ENCODE measurements at places on chromosomes 5 and 9.

- no peak for DNase-seq
Measured at GRCh38 chr5:21398511-21398910, 1410.5 kb upstream of the CDH18 start.

GRCh38 chr9:16653491-16654399, 216.7 kb downstream of the BNC2 start:
- no peak for DNase-seq

DNA sequence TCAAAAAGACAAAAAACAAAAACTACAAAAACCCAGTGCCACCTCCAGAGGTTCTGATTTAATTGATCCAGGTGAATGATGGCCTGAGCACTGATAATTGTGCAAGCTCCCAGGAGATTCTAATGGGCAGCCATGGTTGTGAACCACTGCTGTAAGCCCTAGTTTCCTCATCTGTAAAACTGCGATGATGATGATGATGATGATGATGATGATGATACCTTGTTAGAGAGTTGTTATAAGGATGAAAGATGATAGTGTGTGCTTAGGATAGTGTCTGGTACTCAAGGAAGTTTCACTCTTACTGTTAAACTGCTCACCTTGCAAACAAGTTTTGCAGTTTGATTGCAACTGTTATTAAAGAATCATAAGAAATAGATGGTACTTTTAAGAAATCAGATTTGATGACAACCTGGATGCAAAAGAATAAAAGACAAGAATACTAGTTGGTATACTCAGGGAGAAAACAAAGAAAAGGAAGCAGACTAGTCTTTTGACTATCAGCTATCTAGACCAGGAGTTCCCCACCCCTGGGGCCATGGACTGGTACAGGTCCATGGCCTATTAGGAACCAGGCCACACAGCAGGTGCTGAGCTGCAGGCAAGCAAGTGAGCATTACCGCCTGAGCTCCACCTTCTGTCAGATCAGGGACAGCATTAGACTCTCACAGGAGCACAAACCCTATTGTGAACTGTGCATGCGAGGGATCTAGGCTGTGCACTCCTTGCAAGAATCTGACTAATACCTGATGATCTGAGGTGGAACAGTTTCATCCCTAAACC, 98.0 kb downstream of the OR2K2 start:
- DNase-seq: no peak

- DNase-seq: no peak
Measured at GRCh38 chr5:136205061-136205702, 12.2 kb upstream of the SMIM32 start.

- no peak for DNase-seq
Measured at GRCh38 chr5:5969942-5970483, 408.3 kb downstream of the MED10 start.

DNA sequence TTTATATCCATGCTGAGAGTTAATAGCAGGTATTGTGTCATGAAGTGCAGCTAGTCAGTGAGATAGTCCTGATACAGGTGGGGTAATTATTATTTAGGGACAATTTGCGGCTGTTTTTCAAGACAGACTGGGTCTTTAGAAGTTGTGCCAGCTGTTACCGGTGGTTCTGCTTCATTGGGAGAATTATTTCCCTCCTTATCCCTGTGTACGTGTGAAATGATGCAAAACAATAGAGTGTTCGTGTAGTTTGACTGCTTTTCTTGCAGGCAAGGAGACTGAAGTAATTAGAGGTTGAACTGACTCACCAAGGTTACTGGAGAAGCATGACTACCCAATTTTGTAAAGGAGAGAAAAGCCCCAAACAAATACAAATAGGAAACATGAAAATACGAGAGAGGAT, 101.7 kb downstream of the ARRDC3 start:
- no peak for DNase-seq

GRCh38 chr5:67857502-67857901, 358.1 kb upstream of the PIK3R1 start:
- DNase-seq: no peak

DNA sequence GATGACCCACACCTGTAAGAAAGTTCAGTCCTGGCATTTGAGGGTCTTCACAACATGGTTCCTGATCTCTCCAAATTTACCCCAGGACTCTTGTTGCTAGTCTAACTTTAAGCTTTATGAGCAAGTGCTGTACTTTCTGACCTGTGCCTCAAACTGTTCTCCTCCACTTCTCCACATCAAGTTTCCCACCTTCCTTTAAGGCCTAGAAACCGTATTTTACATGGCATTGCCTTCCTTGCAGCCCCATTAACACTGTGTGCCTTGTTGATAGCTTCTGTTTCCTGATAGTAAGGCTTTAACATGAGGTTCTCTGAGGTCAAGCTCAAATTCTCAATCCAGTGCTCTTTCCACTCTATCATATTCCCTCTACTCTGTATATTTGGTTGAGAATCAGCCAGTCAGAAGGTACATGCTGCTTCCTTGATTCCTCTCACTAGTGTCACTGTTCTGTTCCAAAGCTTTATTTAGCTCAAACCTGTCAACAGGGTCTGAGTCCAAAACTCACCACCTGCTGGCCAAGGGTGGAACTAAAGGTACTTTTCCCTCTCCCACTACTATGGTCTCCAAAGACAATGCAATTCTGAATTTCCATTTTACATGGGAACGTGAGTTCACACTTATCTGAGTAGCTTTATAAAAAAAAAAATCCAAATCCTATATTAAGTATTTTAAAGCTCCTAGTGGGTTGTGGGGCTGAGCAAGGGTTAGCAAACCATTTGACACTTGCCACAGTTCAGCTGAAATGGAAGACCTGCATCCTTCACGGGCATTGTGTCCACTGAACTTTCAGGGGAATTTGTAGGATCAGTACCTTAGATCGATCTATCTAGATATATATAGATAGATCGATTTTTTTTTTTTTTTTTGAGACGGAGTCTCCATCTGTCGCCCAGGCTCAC, 21.1 kb downstream of the VCP start:
- DNase-seq: peak; percentile 66

DNA sequence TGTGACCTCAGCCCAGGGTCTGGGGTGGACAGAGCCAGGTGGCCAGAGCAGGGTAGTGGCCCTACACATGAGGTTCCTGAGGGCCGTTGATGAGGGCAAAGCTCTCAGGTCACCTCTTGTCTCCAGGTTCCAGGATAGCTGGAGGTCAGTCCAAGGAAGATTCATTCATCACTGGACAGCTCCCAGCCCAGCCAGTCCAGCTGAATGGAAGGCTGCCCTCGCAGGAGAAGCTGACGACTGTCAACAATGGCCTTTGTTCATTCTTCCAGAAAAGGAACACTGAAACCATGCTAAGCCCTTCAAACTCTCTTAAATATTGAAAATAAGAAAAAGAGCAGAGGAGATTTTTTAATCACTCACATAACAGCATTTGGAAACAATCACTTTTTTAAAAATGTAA, 169.7 kb upstream of the TBCA start:
- DNase-seq: no peak

- no peak for DNase-seq
Measured at GRCh38 chr5:54360925-54361662, 50.7 kb upstream of the ARL15 start.

DNA sequence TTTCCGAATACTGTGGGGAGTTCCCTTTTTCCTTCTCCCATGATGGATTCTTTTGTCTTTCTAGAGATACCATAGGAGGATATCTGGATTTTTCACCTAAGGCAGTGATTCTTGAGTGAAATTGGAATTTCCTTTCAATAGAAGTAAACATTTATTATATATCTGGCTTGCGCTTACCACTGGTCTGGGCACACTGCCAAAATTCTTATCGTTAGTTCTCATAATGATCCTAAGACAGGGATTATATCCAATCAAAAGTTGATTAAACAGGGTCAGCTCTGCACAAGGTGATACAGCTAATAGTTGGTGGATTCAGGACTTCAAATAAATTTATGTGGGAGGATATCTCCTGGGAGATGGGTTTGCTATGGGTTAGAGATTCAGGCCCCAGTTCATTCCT, 9.6 kb downstream of the TLE4 start:
- DNase-seq: no peak

DNA sequence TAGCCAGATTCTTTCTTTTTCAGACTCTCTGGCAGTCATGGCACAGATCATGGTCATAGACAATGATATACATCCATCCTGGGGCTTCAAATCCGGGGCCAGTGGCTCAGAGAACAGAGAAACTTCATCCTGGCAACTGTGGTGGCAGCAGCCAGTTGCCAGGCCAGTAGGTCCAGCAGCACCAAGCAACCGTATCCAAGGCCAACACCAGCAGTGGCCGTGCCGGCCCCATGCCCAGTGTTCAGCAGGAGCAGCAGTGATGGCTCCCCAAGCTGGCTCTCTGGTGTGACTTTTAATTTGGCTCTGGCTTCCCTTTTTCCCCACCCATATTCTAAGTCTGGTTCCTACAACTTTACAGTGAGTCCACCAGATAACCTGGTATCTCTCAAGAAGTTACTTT, 300.5 kb downstream of the DEPDC1B start:
- no peak for DNase-seq

DNA sequence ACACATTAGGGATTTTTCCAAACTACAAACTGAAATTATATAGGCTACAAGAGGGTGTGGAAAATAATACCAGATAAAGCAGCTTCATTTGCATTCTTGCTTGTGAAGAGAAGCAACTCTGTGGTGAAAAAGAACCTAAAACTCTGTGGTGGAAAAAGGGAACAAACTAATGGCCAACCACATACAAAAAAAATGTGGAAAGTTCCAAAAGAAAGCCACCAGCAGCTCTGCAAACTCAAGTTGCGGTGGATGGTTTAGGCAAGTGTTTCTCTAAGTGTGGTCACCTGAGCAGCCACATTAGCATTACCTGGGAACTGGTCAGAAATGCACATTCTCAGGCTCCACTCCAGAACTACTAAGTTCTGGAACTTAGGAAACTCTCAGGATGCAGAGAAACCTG, 586.4 kb downstream of the ACTL7B start:
- DNase-seq: no peak

DNA sequence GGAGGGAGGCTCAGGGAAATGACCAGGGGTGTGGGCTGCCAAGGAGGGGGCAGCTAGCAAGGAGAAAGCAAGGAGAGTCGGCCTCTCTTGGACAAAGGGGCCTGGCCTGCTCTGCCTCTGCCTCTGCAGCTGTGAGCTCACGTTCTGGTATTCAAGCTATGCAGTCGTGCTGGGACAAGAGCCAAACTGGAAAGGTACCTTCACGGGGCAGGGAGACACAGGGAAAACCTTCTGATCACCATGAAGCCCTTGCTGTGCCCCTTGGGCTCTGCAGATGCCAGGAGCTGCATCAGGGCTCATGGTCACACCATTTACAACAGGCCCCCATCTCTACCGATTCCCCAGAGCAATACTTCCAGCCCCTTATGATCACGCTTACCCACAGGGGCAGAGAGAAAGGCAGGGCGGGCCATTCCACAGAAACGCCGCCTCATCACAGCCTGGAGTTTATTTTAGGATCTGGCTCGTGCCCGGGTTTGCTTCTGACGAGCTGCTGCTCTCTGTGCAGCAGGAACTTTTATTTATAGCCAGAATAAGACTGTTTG, 63.2 kb downstream of the PRRT1B start:
- no peak for DNase-seq

- no peak for DNase-seq
Measured at GRCh38 chr9:126980231-126980630, 65.6 kb downstream of the RALGPS1 start.

GRCh38 chr5:142918959-142919635, 148.9 kb downstream of the ARHGAP26 start:
- no peak for DNase-seq

DNA sequence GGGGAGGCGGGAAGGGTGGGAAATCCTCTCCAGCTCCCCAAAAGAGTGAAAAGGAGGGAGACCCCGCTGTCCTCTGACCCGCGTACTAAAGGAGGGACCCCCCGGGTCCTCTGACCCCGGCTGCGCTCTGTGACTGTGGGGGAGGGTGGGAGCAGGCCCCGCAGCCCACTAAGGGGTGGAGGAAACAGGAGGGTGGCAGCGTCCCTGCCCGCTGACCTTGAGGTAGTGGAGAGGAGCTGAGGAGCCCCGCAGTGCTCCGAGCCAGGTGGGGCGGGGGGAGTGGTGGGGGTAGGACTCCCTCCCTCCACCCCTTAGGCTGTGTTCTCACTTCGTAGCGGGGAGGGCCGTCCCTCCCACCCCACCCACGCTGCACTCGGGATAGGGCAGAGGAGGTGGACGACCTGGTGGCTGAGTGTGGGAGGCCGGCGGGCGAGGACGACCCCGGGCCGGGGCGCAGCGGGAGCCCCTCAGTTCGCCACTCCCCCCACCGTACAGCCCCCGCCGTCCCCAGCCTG, 449 bp upstream of the ADCY2 start:
- no peak for DNase-seq

DNA sequence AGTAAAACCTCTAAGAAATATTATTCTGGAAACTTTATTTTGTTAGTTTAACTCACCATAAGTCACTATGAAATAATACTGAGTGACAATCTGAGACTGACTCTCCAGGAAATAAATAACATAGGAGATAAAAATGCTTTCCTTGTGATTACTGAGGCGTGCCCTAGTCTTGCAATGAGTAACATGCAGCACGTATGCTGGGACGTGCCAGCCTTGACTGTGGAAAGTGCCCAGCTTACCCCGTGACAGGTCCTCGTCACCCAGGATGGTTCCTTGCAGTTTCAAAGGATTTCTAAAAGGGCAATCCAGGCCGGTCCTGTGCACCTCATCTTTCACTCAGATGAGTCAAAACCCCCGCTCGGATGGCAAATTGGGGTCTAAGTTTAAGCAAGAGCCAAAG, 720.8 kb upstream of the ADAMTS16 start:
- DNase-seq: no peak

DNA sequence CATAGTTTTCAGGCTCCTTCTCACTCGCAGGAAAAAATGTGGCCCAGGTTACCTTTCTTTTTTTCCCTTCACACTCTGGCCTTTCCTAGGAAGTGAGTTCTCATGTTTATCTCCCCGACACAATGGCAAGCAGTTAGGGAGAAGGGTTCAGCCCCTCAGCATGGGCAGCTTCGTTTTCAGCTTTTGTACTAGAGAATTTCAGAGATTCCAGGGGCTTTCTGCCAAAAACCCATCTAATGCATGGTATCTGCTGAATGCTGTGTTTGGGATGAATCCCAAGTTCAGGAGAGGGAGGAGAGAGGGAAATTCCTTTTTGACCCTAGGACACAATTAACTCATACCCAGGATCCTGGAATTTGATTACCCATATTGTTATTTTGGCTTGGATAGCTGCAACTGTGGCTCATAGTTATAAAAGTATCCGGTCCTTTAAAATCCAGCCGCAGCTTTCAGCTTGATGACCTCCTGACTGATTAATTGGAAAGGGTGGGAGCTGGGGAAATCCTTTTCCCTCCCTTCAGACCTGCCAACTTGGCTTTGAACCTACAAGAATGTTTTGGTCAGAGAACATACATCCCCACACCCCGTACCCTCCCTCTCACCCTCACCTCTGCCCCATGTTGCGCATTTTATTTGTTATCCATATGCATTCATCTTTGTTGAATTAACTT, 78.4 kb downstream of the TMEM252 start:
- no peak for DNase-seq

- DNase-seq: no peak
Measured at GRCh38 chr9:128409978-128410377, 10.7 kb upstream of the CERCAM start.

All from activated CD4-positive, alpha-beta T cell treated with anti-CD3 and anti-CD28 coated beads, Interleukin-2, amount 50 U/mL, for 48 hours (primary cell).